ENCODE measurements at places on chromosomes 1 and 21.

DNA sequence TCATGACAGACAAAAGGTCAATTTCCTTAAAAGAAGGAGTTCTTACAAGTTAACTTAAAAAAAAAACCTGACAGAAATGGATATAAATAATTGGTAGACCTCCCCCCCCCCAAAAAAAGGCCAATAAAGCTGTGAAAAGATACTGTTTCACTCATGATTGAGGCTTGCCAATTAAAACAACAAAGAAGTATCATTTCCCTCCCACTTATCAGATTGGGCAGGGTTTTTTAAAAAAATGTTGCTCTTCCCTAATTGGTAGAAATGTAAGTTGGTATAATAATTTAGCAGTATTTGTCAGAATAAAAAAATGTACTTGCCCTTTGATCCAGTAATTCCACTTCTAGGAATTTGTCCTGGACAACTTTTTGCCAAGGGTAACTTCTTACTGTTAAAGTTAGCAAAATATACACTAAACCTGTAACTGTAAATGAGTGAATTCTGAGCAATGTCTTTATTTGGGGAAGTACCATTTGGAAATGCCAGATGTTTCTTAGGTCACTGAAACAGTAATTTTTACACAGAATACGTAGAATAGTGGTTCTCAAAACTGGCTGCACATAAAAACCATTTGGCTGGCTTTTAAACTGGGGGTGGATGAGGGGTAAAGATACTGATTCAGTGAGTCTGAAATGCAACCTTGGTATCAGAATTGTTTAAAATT lies 17.5 kb downstream of the RNF2 start:
- no peak for DNase-seq

DNA sequence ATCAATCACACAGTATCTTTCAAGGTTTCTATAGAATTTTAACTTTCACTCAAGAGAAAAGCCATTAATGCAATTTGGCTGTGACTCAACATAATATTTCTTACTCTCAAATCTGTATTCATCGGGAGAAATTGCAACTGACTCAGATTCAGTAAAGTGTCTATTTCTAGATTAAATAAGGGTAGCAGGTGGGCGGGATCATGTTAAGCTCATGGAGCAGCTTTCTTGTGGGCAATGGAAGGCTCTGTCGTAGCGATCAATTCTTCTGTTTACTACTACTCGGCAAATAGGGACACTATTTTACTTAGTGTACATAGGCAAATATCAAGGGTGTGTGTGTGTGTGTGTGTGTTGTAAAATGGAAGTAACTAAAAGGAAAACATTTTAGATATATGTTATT lies 423.6 kb upstream of the NEGR1 start:
- DNase-seq = no peak

- DNase-seq = no peak
These were observed 251.1 kb upstream of the RGS18 start for GRCh38 chr1:191907121-191907520.

DNA sequence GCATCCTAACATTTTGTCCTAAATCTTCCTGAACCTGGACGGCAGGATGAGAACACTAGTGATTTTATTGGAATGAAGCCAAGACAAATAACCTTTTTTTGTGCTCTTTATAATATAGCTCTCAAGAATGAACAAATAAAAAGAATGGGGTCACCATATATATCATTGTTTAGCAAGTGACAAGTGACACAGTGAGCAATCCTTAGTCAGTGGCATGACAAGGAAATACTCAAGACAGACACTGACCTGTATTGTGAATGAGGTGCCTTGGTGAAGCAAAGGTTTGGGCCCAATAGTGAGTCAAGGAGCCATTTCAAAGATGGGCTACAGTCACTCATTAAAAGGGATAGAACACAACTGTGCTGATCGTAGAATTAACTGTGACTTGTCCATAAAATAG lies 35.7 kb downstream of the PTGFR start:
- no peak for DNase-seq

GRCh38 chr1:56452027-56453011 lies 127.0 kb downstream of the PLPP3 start:
- no peak for DNase-seq

DNA sequence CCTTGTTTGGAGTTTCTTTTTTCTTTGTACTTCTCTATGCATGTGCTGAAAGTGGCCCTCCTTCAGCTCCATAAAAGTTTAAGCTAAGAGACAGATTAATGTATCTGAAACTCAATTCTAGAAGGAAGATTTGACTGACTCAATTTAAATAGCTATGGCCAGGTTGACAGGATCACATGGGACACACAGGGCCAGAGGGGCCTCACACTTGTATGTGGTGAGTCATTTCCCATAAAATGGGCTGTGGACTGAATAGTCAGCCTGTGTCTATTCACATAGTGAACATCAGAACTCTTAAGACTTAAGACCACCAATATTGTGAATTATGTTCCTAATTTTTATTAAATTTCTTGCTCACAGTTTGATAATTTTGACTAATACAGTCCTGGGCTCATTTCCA lies 45.7 kb upstream of the DEPDC1 start:
- no peak for DNase-seq

Measured in NCI-H1105 (cell line).